ENCODE measurements at places on chromosomes 7 and 10.

DNA sequence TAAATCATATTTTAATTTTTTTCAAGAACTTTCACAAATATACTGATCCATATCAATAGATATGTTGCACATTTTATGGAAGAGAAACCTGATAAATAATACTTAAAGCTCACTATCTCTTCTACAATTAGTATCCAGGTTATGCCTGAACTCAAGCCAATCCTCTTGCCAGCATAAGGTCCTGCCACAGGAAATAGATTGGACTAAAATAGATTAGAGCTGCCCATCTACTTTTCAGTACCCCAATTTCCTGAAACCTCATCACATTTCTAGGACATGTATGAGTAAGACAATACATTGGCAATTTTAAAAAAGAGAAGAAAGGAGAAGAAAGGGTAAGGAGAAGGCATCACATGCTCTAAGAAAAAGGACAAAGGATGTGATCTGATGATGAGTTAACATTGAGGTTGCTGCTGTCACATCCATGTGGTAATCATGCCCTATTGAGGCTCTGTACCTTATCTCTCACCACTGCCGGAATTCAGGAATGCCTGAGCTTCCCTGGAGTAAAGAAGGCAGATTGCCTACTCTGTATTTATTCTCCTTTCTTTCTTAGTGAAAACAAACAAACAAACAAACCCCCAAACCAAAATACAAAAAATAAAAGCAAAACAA is 199.7 kb downstream of the ANK3 start:
- no peak for DNase-seq

DNA sequence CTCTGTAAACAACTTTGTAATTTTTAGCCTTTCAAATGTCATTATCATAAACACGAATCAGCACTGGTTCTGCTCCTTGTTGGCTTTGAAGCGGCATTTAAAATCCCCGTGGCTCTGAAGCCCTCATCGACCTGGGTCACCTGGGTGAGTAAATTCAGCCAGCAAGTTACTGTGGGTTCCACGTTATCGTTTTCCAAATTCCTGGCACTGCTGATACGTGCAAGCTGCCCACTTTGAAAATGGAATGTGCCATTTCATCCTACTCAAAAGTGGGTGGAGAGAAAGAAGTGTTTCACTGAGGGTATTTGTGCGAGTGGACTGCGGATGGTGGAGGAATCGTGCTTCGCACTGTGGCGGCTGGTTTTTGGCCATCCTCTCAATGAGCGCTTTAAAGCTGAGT is 281.7 kb downstream of the KLF6 start:
- DNase-seq = no peak

DNA sequence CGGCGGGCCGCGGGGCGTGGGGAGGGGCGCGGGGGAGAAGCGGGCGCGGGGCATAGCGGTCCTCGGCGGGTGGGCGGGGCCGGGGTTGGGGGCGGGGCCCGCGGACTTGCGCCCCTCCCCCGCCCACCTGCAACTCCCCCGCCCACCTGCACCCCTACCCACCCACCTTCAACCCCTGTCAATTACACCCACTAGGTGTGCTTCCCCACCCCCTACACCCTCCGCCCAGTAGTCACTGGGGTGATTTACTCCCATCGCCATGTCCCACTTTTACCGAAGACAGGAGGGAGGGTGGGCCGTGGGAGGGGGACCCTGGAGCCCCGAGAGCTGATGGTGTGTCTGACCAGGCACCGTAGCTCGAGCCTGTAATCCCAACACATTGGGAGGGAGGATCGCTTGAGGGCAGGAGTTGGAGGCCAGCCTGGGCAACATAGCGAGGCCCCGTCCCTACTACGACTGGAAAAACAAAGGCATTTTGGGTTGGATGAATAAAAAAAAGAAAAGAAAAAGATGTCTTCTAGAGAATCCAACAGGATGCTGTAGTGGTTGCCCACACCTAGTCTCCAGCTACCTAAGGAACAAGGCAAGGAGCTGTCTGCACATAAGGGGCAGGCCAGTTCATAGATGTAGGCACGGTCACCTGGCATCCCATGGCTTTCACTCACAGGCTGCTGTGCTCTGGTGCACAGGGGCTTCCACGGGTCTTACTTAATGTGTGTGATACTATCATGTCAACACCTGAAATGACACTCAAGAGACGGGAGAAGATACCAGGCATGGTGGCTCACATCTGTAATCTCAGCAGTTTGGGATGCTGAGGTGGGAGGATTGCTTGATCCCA is 761 bp downstream of the KCTD7 start:
- no peak for DNase-seq

GRCh38 chr10:6579904-6580278 is at the start of gene PRKCQ:
Gene PRKCQ, minus strand, starts transcription at chr10:6580276. Its CDS starts 65,141 bp downstream, at chr10:6515135.
- DNase-seq = no peak

- no peak for DNase-seq
Observed at GRCh38 chr10:28564905-28565304, 32.0 kb downstream of the WAC start.

DNA sequence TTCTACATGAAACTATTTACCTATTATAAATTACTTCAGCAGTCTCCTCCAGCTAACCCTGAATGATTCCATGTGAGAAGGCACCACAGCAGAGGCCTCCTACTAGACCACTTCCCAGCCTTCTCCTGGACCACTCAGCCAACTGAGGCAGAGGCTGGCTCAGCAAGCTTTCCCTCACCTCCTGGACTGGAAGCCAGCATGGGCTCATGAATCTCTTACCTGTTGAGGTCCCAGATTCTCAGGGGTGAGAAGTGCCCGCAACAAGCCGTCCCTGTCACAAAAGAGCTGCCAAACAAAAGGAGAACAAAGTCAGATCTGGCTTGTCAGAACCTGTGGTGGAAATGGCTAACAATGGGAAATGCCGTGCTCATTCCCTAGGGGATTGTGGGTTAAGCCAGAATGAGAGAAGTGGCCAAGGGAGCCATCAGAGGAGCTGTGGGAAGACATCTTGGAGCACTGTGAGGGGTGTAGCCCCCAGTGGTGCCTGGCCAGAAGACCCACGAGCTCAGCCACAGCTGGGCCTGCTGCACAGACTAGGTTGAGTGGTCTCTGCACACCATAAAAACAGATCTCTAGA is 36.5 kb downstream of the DPCD start:
- no peak for DNase-seq

DNA sequence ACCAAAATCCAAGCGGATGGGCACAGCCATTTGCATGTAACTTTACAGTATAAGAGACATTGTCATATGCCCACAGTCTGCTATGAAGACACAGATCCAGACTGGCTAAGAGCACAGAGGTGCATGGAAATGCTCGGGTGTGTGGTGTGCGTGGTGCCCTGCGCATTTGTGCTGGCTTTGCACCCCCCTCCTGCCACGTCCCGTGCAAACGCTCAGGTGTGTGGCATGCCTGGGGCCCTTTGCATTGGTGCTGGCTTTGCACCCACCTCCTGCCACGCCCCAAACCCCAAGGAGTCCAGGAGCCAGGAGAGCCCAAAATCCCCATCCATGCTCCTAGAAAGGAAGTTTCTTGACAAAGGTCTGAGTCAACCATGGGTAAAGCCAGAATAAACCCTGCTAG is 306.2 kb downstream of the PTPRN2 start:
- DNase-seq = no peak

GRCh38 chr7:94243066-94243711 is 151.5 kb upstream of the COL1A2 start:
- DNase-seq = no peak
